ENCODE measurements at places on chromosomes 7 and 10. TPM values are rescaled to one million over a fixed set of nuclear protein-coding genes. Genes with fewer than 3 reads are reported as not detected.

Gene PPP1R17
- total RNA-seq: 0.14 TPM

Gene STAG3
- 59.1 TPM for total RNA-seq

Gene CYP2C8
- total RNA-seq: 0.71 TPM

Gene RAMP3
- total RNA-seq: 5.2 TPM

Gene SLC26A4
- total RNA-seq: 0.14 TPM

Gene GRID2IP
- total RNA-seq: 0.28 TPM

Gene GPER1
- total RNA-seq: 0.99 TPM
